ENCODE measurements at places on chromosomes 5 and 9.
A peak's percentile ranks its signal among the peaks of the same experiment; 100 is the strongest.

GRCh38 chr9:108634204-108634603, 221.6 kb downstream of the ACTL7B start:
- no peak for DNase-seq

GRCh38 chr9:107158321-107158720, 124.8 kb upstream of the RAD23B start:
- DNase-seq: peak; percentile 25

GRCh38 chr9:90086101-90086511, 481.3 kb downstream of the GADD45G start:
- DNase-seq: no peak

GRCh38 chr5:170135796-170136490, 30.2 kb downstream of the FOXI1 start:
- no peak for DNase-seq

GRCh38 chr5:111707630-111708164, 49.3 kb downstream of the NREP start:
- no peak for DNase-seq

- no peak for DNase-seq
Measured at GRCh38 chr5:125829349-125829748, 593.9 kb upstream of the GRAMD2B start.

GRCh38 chr9:116452227-116452626, 234.9 kb upstream of the TRIM32 start:
- no peak for DNase-seq

GRCh38 chr9:9921805-9922204, 691.0 kb downstream of the PTPRD start:
- DNase-seq: no peak

DNA sequence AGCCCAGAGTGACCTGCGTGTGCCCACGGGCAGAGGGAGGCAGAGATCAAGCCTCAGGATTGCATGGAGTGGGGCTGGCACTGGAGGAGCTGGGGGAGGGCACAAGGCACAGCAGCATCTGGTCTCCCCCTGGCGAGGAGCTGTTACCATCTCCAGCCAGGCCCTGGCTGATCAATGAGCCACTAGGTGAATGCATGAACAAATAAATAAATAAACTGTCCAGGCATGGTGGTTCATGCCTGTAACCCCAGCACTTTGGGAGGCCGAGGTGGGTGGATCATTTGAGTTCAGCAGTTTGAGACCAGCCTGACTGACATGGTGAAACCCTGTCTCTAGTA, 14.3 kb upstream of the PSMB7 start:
- DNase-seq: no peak
